GM13976 (cell line): ENCODE measurements at places on chromosomes 1 and 21.

DNA sequence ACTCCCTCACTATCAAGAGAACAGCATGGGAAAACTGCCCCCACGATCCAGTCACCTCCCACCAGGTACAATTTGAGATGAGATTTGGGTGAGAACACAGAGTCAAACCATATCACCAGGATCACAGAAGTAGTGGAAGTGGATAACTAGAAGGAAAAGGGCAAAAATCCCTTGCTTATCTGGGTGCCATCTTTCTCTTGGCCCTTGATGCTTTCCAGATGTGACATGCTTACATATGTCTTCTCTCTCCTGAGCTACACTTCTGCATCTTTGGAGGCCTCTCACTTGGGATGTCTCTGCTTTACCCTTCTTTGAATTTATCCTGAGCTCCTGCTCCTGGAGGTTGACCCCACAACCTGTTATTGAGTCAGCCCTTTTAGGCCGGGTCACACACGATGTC is 57.6 kb upstream of the APOBEC4 start:
- no peak for DNase-seq

DNA sequence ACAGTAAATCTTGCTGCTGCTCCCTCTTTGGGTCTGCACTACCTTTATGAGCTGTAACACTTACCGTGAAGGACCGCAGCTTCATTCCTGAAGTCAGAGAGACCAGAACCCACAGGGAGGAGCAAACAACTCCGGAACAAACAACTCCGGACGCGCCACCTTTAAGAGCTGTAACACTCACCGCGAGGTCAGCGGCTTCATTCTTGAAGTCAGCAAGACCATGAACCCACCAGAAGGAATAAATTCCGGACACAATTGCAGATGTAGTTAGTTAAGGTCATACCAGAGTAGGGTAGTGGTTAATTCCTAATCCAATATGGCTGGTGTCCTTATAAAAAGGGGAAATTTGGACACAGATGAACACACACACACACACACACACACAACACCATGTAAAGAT is 37.7 kb downstream of the VTCN1 start:
- DNase-seq = no peak

DNA sequence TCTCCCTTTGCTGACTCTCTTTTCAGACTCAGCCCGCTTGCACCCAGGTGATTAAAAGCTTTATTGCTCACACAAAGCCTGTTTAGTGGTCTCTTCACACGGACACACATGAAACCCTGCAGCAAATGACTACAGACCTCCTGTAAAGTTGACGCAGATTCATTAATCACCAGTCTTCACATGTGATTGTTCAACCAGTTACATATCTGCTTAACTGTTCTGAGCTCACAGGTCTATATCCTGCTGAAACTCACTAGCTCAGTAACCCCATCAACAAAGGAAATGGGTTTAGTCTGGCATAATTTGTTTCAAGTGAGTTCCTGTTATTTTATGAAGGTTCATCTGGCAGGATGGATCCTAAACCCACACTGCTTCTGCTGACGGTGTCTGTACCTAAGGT is 68.4 kb upstream of the GJA8 start:
- no peak for DNase-seq

DNA sequence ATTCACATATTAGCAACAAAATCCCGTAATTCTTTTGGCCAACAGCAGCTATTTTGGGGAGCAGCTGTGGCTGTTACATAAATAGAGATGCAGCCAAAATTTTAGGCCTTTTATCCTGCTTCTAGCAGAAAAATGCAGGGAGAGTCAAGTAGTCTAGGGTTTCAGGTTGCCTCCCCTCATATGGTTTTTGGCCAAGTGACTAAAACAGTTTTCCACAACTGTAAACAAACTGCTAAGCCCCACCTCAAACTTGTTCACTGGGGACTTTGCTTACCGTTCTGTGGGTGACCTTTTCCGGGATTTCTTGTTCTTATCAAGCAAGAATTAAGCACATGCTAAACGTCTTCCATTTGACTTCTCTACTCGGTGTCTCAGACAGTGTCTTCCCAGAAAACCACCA is 133.4 kb downstream of the EDEM3 start:
- DNase-seq = no peak

DNA sequence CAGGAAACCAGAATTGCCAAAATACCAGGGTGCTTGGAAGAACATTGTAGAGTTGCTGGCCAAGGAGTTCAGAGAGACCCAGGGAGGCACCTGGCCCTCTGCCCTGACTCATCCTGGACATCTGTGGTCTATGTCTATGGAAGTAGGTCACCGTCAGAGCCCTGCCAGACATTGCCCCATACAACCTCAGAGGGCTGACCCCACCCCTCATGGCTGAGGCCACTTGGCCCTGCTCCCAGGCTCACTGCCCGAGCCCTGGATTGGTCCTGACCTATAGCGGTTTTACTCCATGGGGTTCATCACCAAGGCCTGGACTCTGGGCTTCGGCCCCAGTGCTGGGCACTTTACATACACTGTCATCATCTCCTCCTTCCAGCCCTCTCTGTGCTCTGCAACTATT is 233.1 kb downstream of the PTPRU start:
- no peak for DNase-seq

DNA sequence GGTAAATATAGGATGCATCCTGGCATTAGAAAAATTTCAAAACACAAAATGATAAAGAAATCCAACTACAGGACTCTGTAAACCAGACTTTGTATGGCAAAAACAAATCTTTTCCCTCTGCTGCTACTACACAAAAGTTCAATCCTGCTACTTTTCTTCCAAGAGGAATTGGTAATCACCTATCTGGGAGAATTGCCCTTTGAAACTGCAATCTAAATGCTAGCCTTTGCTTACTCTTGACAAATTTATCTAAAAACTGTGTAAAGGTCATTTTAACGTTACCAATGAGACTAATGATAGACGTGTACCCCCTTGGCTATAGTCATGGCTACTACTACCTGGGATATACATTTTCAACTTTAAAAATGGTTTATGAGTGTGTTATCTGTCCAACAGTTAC is 837.9 kb upstream of the CXADR start:
- no peak for DNase-seq

GRCh38 chr1:240189386-240189989 is 97.8 kb downstream of the FMN2 start:
- DNase-seq = peak; percentile 32

DNA sequence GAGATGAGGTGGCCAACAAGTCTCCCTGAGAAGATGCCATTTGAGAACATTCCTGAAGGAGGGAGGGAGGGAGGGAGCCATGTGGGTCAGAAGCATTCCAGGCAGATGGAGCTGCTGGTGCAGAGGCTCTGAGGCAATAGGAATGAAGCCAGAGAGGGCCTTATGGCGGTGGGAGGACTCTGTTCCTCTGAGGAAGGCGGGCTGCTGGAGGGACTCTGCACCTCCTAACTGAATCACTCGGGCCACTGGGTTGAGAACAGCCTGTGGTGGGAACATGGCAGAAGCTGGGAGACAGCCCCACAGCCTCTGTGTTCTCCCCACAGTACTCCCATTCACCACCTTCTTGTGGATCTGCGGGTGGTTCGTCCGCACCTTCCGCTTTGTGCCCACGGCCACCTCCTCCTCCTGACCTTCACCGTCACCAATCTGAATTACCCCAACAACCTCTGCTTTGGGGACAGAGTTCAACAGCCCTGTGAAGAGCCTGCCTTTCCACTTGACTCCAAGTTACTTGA is 2.4 kb upstream of the TMEM125 start:
- no peak for DNase-seq

- no peak for DNase-seq
These were observed 24.4 kb upstream of the CEP350 start for GRCh38 chr1:179929955-179930798.

- no peak for DNase-seq
These were observed 39.5 kb upstream of the CYP4X1 start for GRCh38 chr1:46983830-46984586.
